ENCODE measurements at places on chromosomes 7 and 10.

DNA sequence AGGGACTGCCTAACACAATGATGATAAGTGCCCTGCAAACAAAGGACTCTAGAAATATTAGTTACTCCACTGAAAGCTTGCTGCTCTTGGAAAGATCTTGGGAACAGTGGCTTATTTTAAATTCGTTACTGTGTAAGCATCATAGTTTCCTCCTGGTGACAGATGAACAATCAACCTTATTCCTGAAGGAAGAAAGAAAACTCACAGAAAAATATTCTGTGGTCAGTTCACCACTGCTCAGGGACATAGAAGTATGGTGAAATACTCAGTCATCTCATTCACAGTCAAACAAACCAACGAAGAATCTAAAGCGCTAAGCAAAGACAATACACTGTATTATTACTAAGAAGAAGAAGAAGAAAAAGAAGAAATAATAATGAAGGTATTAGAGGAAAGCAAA is 27.8 kb downstream of the MKX start:
- no peak for DNase-seq

GRCh38 chr10:59025981-59026765 is 150.3 kb upstream of the PHYHIPL start:
- no peak for DNase-seq

GRCh38 chr10:124916585-124917427 is 25.1 kb upstream of the ZRANB1 start:
- peak; percentile 98 for DNase-seq

DNA sequence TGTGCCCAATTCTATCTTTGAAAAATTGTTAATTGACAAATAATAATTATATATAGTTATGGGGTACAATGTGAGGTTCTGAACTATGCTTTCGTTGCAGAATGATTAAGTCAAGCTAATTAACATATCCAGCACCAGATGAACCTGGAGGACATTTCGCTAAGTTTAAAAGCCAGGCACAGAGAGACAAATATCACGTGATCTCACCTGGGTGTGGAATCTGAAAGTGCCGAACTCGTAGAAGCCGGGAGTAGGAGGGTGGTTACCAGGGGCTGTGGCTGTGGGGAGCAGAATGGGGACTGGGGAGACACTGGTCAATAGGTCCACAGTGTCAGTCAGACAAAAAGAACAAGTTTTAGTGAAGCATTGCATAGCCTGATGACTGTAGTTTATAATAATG is 332.9 kb upstream of the SHH start:
- no peak for DNase-seq

GRCh38 chr7:125279961-125280360 is 350.3 kb upstream of the POT1 start:
- DNase-seq: no peak

GRCh38 chr7:73565675-73566340 is 8.3 kb upstream of the BCL7B start:
- no peak for DNase-seq

DNA sequence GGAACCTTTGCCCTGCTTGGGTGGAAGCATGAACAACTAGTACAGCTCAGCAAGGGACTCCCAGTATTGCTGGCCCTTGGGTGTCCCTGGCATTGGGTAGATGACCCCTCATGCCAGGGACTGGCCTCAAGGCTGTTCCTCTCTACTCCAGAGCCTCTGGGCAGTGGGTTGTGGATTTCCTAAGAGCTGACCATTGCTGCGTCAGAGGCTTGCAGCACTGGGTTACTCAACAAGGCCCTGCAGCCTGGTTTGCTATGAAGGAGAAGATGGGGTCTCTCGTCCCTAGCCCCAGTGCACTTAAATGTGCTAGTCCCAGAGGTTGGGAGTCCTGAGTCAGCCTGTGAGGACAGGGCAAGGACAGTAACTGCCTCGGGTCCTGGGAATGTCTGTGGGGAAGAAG is 2.5 kb downstream of the VSIR start:
- no peak for DNase-seq

GRCh38 chr10:14562218-14563075 is 212.2 kb downstream of the FAM107B start:
- no peak for DNase-seq

DNA sequence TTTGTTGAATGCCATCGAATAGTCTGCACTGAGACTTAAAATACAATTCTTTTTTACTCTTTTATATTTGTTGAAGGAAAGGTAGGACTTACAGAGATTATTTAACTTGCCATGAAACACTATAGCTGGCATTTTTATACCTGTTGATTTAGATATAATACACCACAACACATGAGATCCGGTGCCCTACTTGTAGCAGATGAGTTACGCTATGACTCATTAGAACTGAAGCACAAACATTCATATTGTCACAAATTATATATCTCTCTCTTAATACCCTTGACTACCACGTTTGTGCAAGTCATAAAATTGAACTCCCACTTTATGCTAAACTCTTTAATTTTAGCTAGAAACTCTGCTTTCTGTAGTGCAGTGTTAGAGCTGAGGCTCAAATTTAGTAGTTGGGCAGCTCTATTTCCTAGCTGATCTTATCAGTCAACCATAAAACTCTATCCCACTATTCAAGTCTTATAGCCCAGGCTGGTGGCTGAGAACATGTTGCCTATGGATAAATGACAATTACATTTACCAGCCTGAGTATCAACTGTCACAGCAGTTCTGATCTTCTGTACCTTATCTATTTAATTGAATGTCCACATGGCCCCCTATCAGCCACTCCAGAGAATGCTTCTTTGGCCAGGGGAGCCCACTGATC is 137.4 kb upstream of the SEMA3D start:
- no peak for DNase-seq

DNA sequence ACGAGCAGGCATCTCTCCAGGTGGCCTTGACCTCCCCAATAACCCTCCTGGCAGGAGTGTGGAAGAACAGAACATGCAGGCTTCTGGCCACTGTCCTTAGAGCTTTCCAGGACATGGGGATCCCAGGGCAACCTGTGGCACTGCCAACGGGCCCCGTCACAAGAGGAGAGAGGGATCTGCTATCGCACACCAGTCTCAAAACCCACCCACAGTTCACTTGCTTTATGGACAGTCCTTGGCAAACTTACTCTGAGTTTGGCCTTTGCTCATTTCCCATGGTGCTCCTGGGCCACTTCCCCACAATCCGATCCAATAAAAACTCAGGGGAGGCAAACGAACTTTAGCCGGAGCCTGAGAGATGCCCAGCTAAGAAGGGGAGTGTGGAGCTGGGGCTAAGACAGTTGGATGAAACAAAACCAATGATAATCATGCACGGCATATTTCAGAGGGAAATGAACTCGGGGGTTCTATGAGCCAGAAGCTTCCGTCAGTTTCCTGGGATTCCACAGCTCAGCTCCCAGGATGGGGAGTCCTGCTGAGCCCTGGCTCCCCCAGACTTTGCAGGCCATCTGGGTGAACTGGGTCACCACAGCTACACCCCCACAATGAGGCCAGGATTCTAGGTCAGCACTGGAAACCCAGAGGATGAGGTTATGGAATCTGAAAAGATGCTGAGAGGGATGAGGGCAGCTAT is 158.4 kb downstream of the NEURL1 start:
- no peak for DNase-seq

- DNase-seq: no peak
Observed at GRCh38 chr7:22343612-22344011, 13.3 kb downstream of the RAPGEF5 start.

DNA sequence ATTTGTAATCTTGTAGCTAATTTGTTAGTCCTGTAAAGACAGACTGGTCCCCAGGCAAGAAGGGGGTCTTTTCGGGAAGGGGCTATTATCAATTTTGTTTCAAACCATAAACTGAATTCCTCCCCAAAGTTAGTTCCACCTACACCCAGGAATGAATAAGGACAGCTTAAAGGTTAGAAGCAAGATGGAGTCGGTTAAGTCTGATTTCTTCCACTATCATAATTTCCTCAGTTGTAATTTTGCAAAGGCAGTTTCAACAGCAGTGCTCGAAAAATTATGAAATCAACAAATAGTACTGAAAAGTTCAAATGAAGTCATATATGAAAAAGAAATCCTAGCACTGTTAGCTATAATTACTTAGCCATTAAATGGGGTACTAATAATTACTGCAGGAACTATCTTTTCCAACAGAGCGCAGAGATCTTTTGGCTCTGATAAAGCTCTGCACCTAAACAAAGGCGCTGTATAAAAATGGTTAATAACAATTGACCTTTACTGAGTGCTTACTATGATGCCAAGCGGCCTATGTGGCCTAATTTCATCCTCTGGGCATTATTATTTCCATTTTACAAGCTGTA is 756 bp upstream of the SEC24C start:
- DNase-seq: no peak

DNA sequence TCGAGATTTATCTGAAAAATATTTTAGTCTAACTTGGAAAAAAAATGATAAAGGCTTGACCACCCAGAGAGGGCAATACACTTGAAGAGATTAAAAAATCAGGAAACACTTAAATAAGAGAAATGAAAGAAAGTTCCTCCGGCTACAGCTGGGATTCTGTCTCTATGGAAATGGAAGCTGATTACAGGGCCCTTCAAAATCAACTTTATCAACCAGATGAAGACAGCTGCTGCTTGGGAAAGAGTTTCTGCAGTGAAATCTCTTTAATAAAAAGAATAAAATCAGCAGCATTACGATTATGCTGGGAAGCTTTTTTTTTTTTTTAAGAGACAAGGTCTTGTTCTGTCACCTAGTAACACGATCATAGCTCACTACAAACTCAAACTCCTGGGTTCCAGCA is 4.5 kb downstream of the RSU1 start:
- no peak for DNase-seq
